ENCODE measurements at places on chromosomes 1 and 21.

GRCh38 chr1:240808381-240808780 lies 196.4 kb upstream of the GREM2 start:
- no peak for DNase-seq

DNA sequence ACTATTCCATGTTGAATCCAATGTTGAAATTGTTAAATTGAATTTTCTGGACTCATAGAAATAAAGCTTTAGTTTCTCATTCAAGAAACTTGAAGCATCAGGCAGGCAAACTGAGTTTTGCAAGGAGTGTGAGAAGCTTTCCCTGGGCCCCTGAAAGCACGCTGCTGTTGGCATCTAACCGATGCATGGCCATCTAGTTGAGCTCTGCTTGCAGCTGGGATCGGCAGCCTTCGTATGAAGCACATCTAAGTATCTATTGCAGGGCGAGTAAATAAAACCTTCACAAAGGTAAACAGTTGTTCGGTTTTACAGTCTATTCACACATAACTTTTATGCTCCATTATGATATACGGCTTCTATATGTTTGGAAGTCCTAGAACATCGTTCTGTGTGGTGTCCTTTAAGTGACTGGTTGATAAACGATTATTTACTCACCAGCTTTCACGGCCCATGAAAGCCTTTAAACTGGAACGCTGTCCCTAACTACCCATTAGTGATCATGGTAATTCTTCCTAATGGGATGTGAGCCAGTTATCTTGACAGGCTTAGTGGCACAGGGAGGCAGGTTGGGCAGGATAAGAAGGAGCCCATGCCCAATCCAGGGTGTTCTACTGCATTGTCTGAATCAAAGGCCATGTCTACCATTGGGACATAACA lies 71.7 kb downstream of the SEC16B start:
- DNase-seq, result no peak

GRCh38 chr21:36396971-36397370 lies 11.8 kb downstream of the CHAF1B start:
- DNase-seq, result no peak

DNA sequence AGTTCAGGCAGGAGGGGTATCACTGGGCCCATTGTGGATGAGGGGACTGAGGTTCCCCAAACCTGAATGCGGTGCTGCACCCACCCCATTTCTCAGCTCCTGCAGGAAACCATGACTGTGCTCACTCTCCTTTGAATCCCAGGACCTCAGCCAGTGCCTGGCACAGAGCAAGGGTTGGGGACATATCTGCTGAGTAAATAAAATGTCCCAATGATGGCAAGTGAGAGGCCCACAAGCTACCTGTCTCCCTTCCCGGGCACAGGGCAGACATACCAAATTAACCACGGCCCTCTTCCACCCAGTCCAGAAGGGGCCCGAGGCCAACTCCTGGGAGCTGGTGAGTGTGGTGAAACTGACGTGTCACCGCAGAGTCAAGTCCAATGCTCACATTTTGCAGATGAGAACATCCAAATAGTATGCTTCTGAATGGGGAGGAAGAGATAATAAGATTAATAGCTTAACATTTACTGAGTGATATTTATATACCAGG lies 97.6 kb downstream of the EPHB2 start:
- no peak for DNase-seq

DNA sequence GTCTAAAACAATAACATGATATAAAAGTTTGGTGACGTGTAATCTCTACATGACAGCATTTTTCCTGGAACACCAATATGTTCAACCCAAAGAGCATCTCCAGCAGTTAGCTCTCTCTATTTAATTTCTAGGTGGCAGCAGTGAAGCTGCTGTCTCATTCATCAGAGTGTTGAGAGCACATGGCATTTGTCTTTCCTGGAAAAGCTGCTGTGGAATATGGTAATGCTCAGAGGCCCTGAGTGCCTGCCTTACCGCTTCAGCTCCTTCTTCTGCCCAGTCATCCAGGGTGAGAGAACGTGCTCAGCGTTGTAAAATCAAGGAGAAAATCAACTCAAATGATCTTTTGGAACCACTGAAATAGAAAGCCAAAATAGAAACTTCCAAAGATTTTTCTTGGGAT lies 640.7 kb downstream of the ADGRL2 start:
- DNase-seq, result no peak

DNA sequence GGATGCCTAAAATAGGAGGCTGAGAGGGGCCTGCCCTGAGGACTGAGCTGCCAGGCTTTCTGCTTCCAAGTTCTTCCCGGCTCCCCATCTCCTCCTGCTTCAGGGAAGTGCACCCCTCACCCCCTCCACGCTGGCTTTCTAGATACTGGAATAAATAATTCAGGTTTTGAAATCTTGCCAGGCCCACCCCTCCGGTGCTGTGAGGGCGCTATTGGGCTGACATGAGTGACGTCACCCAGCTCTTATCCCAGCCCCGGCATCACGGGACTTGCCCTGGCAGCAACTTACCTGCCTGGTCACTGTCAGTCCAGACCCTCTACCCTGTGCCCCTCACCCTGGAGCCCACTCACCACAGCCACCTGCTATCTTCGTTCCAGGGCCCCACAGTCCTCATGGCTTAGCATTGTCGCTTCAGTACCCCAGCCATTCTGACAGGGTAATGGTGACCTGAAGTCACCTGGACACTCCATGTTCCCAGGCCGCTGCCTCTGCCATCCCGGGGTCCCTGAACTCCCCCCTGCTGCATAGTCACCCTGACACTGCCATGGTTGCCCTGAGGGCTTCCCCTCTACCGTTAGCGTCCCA lies 819 bp upstream of the GPR3 start:
- peak; percentile 45 for DNase-seq

DNA sequence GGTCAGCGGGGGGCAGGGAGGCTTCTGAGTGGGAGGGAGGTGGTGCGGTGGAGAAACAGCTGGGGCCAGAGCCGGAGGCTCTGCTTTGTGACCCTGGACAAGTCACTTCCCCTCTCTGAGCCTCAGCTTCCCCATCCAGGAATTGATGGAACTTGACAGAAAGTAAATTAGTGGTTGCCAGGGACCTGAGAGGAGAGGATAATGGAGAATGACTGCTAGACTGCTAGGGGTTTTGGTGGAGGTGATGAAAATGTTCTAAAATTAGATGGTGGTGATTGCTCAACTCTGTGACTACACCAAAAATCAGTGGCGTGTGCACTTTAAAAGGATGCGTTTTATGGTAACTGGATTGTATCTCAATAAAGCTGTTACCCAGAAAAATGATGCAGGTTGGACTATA lies 100.9 kb downstream of the ARHGEF10L start:
- no peak for DNase-seq

DNA sequence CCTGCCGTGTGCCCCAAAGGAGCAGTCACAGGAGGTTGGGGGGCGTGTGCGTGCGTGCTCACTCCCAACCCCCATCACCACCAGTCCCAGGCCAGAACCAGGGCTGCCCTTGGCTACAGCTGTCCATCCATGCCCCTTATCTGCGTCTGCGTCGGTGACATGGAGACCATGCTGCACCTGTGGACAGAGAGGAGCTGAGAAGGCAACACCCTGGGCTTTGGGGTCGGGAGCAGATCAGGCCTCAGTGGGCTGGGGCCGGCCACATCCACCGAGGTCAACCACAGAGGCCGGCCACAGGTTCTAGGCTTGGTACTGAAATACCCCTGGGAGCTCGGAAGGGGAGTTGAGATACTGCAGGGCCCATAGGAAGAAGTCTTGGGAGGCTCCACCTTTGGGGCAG lies 23.5 kb downstream of the COL6A1 start:
- no peak for DNase-seq

GRCh38 chr1:244779410-244779809 lies 56.0 kb upstream of the COX20 start:
- DNase-seq, result no peak

DNA sequence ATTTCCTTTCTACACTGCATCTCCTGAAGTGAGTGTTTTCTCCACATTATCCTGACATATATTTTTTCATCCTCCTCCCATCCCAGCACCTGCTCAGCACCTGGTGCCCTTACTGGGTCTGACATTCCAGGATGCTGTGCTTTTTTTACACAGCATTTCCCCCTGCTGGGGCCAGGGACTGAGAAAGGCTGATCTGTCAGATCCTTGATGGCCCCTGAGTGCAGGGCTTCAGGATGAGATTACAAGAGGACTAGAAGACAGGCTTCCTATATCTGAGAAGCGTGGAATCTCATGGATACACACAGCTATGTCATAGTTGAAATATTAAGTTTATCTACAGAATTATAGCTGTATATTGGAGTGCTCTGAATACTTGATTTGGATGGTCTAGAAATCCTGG lies 24.4 kb downstream of the RCAN1 start:
- no peak for DNase-seq

- no peak for DNase-seq
These were observed 194.7 kb downstream of the AK5 start for GRCh38 chr1:77476475-77476874.

DNA sequence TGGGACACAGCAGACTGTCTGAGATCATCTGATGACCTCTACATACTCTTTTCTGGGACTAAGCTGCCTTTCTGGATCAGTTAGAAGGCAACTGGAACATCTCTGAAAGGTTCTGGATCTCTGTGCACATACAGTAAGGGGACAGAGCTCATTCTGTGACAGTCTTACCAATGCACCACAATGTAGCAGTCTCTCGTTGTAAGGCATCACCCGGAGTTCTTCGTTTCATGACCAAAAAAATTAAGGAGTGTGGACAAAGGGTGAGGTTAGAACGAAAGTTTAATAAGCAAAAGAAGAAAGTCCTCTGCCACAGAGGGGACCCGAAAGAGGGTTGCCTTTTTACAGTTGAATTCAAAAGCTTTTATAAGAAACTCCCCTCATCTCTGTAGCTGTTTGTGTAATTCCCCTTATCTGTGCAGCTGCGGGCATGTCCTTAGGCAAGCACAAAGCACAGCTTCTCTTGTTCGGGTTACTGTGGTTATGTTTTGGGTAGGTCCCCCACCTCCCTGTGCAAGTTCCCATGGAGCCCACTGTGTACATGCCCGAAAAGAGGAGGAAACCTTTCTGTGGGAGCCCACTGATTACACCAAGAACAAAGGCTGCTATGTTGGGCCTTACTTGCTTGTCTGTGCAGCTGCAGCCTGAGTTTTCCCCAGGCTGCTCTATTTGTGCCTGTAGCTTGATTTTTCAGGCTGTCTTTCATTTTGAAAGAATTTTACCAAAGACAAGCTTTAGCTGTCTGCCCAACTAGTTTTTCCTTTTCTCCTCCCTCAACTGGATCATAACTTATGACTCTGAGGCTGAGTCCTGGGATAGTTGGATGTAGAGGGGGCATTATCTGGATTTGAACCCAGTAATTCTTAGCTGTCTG lies 53.1 kb upstream of the CACNA1E start:
- DNase-seq, result no peak

GRCh38 chr1:218383681-218384080 lies 38.5 kb downstream of the TGFB2 start:
- no peak for DNase-seq

GRCh38 chr21:15823486-15824150 lies 93.8 kb downstream of the USP25 start:
- peak; percentile 45 for DNase-seq

- no peak for DNase-seq
These were observed 88.9 kb downstream of the XPR1 start for GRCh38 chr1:180720753-180721152.

- DNase-seq, result no peak
These were observed 8.0 kb downstream of the RRP1B start for GRCh38 chr21:43667191-43667904.

DNA sequence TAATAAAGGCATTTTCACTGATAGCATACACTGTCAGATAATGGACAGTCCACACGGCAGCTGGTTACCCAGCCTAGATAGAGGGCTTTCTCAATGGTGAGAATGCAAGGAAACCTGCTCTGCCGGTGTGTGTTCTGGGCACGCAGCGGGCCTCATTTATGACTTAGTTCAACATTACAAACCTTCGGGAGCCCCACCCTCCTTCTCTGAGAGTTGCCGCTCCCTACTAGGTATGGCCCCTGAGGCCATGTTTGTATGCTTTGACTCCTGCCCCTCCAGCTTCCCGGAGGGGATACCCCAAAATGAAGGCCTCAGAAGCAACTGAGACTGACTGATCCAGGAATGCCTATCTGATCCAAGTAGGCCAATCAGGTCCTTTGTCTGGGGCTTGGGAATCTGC lies 17.2 kb upstream of the FABP3 start:
- DNase-seq, result no peak

- no peak for DNase-seq
These were observed 18.1 kb downstream of the FGGY start for GRCh38 chr1:59314776-59315528.

- no peak for DNase-seq
These were observed 12.8 kb upstream of the LRRC3 start for GRCh38 chr21:44442266-44443125.

GRCh38 chr1:234235434-234235881 lies 137.8 kb upstream of the COA6 start:
- no peak for DNase-seq

GRCh38 chr1:64133036-64133435 lies 70.4 kb upstream of the UBE2U start:
- no peak for DNase-seq

DNA sequence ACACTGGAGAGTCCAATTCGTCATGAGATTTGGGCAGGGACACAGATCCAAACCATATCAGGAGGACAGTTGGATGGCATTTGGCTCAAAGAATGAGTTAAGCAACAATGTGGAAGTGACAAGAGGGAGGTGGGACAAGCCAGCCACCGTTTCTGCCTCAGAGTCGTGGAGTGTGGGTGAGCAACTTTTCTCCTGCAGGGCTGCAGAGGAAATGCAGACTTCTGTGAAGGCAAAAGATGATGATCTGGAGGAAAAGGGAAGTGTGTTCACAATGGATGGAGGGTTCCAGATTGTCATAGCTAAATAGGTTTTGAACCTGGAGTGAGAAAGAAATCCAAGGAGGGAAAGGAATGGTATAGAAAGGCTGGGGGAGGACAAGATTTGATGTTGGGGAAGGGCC lies 16.4 kb upstream of the KANK4 start:
- no peak for DNase-seq

- no peak for DNase-seq
These were observed 36.8 kb upstream of the AHCYL1 start for GRCh38 chr1:109947582-109948284.

DNA sequence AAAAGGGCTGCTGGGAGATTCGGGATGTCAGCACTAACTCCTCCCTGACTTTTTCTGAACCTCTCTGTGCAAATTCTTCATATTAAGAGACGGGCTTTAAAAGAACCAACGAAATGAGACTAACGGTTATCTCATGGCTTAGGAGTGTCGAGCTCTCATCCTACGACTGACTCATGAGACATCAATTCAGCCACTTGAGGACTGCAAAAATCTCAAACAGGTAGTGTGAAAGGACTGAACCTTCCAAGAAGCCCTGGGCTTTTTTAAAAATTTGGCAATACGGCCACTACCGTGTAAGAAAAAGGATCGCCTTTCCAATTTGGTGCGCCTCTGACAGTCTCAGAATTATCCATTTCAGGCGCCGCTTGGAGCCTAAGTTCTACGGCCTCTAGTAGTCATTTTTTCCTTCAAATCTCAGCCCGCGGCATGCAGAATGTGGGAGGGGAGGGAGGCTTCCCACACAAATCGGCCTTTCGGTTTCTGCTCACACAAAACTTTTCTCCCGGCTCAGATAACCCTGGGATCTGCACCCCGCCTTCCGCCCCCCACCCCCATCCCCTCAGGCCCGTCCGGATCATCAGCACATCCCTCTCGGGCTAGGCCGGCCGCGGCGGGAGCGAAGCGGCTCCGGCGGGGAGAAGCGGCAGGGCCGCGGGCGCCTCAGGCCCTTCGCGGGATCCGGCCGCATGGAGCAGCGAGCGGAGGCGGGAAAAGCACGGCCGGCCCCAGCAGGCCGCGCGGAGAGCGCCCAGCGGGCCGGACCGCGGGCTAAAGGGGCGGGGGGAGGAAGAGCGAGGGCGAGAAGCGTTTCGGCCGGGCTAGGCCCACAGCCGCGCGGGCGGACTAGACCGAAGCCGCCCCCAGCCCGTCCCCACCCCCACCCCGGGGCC lies 618 bp downstream of the HNRNPR start:
- DNase-seq, result peak; percentile 28
